Stimulated activated CD4-positive, alpha-beta T cell treated with anti-CD3 and anti-CD28 coated beads, Interleukin-2, amount 100 ng/mL, for 4 hours (primary cell): ENCODE measurements at places on chromosomes 4 and X.

DNA sequence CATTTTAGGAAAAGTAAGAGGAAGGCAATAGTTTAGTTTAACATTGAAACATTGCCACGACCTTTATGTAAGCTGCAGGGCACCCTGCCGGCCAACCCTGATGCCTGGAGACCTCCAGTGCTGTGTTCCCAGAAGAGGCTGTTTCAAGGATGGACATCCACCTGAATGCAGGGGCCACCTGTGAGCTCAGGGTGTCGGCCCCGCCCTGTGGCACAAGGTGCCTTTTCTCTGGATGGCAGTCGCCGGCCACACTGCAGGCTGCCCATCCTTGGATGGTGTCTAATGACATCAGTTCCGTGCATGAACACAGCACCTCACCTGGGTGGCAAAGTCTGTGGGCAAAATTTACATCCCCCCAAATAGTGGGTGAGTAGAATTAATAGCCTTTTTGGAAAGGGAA, 180.0 kb downstream of the AFAP1 start:
- DNase-seq = no peak

GRCh38 chr4:40842318-40842717, 92.6 kb downstream of the NSUN7 start:
- DNase-seq = no peak

DNA sequence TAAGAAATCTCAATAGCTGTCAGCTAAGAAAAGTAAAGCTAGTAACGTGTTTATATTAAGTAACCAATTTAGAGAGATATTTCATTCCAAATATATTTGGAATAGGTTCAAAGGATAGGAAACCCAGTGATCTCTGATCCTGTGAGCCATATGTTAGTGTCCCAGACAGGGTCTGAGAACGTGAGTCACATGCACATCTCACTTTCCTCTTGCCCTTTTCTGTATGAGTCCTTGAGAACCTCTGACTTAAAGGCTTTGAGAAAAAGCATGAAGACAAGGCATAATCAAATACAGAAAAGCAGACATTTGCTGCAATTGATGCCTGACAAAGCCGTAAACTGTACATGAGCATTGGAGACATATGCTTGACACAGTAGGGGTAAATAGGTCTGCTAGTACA, 655.1 kb upstream of the ADGRL3 start:
- DNase-seq = no peak

GRCh38 chr4:124945422-124945821, 232.9 kb upstream of the ANKRD50 start:
- no peak for DNase-seq

GRCh38 chr4:10765386-10765785, 80.8 kb upstream of the CLNK start:
- DNase-seq = no peak

- no peak for DNase-seq
Measured at GRCh38 chr4:8574796-8575370, 5.3 kb upstream of the GPR78 start.

DNA sequence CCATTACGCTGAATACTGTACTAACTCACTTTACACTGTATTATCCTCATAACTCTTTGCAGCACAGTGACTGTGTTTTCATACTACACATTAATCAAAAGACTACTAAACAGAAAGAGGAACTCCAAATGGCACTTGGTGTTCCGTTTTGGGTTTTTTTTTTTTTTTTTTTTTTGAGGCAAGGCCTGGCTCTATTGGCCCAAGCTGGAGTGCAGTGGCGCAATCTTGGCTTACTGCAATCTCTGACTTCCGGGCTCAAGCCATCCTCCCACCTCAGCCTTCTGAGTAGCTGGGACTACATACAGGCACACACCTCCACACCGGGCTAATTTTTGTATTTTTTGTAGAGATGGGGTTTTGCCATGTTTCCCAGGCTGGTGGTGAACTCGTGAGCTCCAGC, 10.7 kb downstream of the KLHL8 start:
- no peak for DNase-seq

DNA sequence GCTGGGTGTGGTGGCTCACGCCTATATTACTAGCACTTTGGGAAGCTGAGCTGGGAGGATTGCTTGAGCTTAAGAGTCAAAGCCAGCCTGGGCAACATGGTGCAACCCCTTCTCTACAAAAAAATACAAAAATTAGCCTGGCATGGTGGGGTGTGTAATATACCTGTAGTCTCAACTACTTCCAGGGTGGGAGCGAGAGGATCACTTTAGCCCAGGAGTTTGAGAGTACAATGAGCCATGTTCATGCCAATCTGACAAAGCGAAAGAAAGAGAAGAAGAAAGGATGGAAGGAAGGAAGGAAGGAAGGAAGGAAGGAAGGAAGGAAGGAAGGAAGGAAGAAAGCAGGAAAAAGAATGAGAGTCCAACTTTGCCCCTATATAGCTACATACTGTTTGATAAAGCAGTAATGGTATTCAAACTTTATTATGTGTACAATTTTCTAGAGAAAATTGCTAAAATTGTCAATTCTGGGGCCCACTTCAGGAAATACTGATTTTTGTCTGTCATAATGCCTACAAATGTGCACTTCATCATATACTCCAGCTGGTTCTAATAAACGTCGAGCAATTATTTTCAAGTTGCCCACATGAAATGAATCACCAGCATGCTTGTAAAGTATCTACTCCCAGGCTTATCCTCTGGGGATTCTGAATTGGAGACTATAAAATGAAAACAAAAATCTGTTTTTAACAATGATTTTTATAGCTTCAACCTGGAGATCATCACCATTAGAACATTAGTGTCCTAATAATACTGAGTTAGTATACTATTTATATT, 132.3 kb downstream of the NDST4 start:
- no peak for DNase-seq

DNA sequence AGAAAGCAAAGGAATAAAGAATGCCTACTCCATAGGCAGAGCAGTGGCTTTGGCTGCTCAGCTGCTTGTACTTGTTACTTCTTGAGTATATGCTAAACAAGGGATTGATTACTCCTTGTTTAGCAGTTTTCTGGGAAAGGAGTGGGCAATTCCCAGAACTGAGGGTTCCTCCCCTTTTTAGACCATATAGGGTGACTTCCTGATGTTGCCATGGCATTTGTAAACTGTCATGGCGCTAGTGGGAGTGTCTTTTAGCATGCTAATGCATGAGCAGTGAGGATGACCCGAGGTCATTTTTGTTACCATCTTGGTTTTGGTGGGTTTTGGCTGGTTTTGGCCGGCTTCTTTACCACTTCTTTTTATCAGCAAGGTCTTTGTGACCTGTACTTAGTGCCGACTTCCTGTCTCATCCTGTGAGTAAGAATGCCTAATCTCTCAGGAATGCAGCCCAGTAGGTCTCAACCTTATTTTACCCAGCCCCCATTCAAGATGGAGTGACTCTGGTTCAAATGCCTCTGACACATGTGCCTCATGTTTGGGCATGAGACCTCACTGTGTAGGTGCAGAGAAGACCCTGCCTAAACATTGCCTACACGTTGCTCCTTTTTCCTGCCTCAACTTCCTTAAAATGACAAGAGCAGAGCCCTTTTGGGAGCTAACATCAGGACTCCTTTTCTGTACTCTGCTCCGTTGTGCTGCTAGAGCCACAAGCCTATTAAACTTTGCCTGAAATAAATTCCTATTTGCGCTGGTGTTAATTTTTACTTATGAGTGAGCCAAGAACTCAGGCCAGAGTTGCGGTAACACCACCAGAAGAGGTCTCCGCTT, 21.0 kb upstream of the UBA6 start:
- no peak for DNase-seq

- DNase-seq = no peak
Measured at GRCh38 chr4:76762137-76763130, 135.5 kb downstream of the SOWAHB start.

GRCh38 chrX:13022926-13023325, 21.5 kb downstream of the FAM9C start:
- no peak for DNase-seq

GRCh38 chrX:31931225-31931624, 859.4 kb upstream of the FTHL17 start:
- no peak for DNase-seq

DNA sequence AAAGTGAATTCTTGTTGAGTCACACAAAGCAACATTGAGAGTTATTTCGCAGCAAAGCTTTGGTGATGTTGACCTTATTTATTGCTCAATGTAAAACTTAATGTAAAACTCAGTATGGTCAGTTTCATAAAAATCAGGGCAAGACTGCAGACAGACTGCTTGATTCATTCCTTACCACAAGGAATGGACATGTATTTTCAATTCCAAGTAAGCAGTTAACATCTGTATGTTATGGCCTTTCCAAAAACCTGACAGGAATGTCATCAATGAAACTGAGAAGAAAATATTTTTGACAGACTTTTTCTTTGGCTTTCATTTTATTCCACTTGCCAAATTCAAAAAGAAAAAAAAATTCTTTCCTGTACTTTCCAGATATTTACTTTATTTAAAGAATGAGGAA, 488.3 kb downstream of the ANKRD50 start:
- DNase-seq = no peak

DNA sequence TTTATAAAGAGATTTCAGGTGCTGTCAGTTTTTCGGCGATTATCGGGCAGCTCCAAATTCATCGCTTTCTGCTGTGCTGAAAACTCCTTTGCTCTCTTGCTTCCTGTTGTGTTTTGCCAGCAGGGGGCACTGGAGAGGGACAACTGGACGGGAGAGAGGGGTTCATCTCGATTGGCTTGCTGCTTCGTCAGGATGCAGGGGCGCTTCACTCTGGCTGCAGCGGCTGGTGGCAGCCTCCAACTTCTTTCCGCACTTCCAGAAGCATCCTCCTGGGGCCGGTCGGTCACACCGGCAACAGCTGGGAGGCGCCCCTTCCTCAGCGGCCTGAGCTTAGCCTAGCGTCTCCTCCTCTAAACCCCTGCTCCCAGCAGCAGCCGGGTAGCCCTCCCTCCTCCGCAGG, 29.5 kb downstream of the MSL3 start:
- DNase-seq = peak; percentile 42

- no peak for DNase-seq
Measured at GRCh38 chr4:48967631-48968030, 18.4 kb upstream of the CWH43 start.

DNA sequence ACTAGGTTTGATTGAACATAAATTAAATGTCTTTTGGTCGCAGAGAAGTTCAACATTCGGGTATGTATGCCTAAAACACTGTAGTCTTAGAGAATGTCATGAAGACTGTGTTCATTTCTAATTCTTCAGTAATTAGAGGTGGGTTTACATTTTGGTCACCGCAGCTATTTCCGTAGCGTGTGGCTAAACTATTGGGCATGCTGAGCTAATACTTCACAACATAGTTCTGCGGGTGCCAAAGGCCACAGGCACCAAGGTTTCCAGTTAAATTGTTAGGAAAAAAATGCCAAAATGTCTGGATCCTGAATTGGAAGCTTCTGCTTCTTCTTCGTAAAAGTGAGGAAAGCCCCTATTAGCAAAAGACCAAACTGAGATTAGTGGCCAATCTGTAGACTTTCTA, 25.1 kb downstream of the SMIM31 start:
- no peak for DNase-seq

DNA sequence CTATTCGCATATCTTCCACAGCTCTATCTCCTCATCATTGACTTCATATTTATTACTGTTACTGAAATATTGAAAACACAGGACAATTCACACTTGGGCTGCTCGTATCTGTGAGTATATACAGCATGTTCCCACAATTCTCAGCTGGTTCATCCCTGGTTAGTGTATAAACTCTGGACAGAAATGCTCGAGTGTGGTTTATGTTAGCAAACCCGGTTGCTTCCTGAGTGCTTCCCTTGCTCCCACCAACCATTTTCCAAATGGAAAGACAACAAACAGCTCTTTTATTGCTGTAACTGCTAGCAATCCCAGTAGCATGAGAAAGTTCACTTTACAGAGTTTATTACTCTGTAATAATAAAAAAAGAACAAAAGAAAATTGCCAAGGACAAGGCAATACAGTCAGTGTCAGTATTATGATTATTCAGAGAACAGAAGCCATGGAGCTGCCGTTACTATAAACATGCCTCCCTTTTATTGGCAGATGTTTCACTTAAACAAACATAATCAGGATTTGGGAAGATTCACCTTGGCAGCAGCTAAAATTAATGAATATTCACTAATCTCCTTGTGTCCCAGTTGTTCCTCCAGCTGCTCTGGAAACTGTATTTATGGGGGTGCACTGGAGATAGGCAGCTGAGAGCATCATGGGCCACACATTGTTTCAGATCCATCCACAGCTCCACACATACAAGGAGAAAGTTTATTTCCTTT, 134.1 kb upstream of the GUCY1A1 start:
- no peak for DNase-seq
